HAP-1 (cell line): ENCODE measurements at places on chromosomes 7 and 10.

GRCh38 chr10:44628921-44629320, 244.0 kb upstream of the CXCL12 start:
- no peak for DNase-seq

DNA sequence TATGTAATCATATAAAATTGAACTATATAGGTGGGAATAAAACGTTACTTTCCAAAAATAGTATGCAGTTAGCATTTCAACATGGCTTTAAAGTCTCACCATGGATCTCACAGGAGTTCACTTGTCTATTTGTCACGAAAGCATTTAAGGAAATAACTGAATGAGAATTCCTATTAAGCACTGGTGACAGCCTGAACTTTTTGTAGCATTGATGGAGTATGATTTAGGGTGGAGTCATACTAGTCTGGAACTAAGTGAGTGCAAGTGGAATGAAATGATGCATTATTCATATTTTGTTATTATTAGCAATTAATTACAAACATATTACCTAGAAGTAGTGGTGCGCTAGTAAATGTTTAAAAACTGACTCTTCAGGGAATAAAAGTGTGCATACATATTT, 26.0 kb upstream of the HIBADH start:
- no peak for DNase-seq

GRCh38 chr10:34781711-34782110, 33.4 kb downstream of the PARD3 start:
- no peak for DNase-seq

DNA sequence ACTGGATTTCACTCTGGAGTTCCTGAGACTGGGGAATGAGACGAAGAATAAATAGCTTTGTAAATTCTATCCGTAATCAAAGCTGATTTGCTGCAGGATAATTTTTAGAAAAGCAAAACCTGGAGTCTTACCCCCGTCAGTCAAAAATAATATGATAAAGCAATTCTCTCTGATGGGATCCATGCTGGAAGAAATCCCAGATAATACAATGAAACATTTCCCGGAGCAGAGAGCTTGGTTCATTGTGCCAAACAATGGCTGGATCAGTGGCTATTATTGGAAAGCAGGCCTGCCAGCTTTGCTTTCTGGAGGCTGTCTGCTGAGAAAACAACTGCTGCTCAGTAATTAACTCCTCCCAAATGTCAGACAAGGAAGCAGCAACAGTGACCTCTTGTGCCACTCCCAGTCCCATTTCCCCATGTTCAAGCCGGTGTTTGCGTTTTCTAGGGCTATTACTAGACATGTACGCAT, 609.4 kb upstream of the PCDH15 start:
- peak; percentile 77 for DNase-seq

DNA sequence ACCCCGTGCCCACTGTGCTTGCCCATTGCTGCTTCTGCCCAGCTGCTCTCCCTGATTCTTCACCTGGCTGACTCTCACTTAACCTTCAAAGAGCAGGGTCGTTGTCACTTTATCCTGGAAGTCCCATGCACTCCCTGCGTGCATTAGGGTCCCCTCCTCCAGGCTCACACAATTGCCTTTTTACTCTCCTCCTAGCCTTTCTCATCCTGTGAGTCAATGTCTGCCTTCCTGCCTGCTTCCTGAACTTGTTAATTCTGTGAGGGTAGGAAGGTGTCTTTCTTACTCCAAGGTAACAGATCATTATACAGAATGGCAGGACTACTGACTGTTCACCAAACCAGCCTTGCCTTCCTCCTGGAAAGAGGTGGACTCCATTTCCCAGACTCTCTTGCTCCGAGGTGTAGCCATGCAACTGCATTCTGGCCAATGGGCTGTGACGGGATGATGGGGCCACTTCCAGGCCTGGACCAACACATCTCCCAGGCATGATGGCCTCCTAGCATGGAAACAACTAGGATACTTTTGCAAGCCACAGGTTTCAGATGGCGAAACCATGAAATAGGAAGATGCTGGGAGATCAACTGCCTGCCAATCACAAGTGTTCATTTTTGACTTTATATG, 54.7 kb downstream of the ARHGAP22 start:
- DNase-seq = no peak

DNA sequence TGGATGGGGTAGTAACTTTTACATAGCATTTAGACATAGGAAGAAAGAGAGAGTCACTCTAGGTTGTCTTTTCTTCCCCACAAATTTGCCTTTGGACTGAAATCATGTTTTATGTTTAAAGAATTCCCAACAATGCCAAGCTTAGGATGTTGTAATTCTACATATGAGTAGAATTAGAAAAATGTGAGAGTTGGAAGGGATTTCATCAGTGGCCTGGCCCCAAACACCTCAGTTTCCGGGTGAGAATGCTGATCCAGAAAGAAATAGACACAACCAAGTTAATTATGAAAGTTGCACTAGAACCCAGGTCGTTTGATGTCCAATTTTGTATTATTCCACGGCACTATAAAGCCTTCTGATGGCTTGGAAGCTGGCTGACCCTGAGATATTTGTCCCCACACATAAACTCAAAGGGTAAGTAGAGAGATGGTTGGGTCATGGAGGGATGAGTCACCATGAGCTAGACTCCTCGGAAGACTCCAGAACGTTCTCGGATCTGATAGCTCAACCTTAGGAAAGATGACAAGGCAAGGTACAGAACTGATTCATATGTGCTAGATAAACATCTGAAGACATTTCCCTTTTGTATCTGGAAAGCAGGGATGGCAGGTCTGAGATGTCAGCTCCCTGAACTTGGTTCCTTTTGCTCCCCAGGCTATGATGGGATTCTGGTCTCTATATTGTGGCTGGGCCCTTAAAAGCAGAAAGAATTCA, 48.8 kb upstream of the SLC35B4 start:
- DNase-seq = no peak

- DNase-seq = no peak
These were observed 98.1 kb downstream of the DPY19L1 start for GRCh38 chr7:34939175-34939574.
